ENCODE measurements at places on chromosomes 13 and 19.

- peak; percentile 33 for DNase-seq
Observed at GRCh38 chr19:16571822-16572331, 338 bp downstream of the SLC35E1 start.

GRCh38 chr19:5434970-5435641 lies 20.1 kb upstream of the ZNRF4 start:
- DNase-seq, result peak; percentile 88

DNA sequence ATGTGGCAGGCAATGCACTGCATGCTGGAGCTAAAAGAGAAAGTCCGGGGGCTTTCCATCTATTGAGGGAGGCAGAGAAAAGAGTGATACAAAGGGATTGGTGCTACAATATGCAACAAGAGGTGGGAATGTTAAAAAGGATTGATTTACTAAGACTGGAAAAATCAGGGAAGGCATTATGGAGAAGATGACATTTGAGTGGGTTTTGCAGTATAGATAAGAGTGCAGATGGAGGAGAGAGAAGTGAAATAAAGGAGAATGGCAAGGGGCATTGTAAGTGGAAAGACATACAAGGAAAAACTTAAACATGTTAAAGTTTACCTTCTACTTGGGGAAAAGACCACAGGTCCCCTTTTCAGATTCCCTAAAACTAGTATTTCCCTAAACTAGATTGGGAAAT lies 399.4 kb downstream of the KCNRG start:
- no peak for DNase-seq

DNA sequence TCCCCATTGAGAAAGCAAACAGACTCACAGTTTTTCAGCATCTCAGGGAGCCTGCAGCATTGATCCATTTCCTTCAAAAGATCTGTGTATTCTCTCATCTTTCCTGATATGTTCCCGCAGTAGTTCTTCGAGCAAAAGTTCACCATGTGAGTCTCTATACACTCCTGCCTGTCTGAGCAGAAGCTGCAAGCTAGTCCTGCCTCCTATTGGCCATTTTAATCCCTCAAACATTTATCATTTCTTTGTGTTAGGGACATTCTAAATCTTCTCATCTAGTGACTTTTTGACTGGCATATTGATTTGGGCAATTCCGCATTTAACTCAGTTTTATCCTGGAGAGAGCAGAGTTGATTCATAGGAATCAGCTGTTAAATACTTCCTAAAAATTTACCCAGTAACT lies 660.4 kb upstream of the KLF12 start:
- DNase-seq, result no peak

DNA sequence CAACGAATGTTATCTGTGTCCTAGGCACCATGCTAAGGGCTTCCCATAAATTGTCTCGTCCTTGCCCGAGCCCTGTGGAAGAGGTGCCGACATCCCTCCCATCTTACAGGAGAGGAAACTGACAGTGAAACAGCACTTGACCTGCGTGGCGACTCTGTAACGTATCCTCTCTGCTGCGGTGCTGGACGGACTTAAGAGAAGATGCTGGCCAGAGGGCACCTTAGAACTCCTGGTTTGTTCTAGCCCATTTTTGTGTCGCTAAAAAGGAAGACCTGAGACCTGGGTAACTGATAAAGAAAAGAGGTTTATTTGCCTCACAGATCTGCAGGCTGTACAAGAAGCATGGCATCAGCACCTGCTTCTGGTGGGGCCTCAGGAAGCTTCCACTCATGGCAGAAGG lies 68.6 kb downstream of the KCTD15 start:
- no peak for DNase-seq

DNA sequence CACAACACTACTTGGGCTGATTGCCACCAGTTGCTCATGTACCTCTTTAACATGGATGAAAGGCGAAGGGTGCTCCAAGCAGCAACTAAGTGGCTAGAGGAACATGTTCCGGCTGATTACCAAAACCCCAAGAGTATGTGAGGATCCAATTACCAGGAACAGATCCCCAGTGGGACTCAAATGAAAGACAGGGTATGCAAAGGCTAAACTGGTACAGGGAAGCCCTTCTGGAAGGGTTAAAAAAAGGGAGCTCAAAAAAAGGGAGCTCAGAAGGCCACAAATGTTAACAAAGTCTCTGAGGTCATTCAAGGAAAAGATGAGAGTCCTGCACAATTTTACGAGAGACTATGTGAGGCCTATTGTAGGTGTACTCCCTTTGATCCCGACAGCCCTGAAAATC lies 604.7 kb downstream of the UQCRFS1 start:
- DNase-seq, result no peak

DNA sequence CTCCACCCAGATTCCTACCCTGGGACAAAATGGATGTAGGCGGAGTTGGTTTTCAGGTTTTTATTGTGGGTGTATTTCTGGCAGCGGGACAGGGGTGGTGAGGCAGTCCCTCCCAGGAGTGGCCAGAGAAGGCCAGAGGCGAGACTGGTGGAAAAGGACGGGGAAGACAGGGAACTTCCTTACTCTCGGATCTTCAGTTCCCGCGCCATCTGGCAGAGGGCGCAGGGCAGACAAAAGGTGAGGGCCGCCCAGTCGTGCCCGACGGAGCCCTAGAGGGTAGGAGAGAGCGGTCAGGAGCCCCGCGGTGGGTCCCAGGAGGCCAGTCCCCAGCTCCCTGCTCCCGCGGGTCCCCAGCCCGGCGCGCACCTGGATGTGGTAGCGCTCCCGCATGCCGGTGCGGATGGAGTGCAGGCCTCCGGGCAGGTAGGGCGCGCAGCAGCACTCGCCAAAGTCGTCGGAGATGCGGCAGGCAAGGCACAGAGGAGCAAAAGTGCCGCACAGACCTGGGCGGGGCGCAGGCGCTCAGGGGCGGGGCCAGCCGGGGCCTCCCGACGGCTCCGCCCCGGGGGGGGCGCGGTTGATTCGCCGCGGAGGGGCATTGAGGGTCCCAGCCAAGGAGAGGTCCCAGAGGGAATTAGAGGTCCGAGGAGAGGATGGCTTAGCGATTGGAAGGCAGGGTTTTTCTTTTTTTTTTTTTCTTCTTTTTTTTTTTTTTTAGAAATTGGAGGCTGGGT lies 3.0 kb downstream of the CNFN start:
- peak; percentile 75 for DNase-seq

- DNase-seq, result no peak
Observed at GRCh38 chr13:71316792-71317363, 550.1 kb downstream of the DACH1 start.

- no peak for DNase-seq
Observed at GRCh38 chr13:69391756-69392155, 715.9 kb upstream of the ATXN8OS start.

GRCh38 chr19:30682999-30683536 lies 310.9 kb downstream of the ZNF536 start:
- peak; percentile 74 for DNase-seq

GRCh38 chr13:64165826-64166225 lies 2750.2 kb upstream of the PCDH20 start:
- DNase-seq, result no peak

DNA sequence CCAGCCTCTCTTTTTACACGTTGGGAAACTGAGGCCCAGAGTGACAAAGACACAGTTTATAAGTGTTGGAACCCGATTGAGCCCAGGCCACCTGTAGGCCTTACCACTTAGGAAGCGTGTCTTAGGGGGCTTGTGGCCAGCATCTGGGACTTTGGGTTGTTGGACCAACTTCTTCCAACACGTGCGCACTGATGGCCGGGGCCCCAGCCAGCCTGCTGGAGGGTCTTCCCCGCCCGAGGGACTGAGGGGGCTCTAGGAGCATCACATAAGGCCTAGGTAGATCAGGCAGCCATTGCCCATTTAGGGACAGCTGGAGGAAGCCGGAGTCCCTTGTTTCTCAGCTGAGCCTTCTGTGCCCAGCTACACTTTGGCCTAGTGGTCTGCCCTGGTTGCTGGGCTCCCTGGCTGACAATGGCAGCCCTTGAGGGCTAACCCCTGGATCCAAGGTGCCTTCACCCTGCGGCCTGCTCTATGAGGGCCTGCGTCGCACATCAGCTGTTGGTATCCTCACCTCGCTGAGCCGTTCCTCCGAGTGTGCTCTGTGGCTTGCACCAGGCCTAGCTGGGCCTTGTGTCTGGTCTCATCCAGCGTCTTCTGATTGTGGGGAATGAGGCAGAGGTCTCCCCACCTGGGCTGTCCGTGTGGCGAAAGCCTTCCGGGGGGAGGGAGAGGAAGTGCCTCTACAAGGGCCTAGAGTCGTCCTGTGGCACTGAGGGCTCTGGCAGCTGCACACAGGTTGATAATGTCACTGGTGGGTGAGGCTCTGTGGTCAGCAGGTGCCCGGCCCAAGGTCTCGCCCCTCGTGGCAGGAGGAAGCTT lies 1.2 kb downstream of the RAB11B start:
- DNase-seq, result no peak

- DNase-seq, result no peak
Observed at GRCh38 chr13:22964245-22964966, 216.4 kb upstream of the SGCG start.

- DNase-seq, result peak; percentile 61
Observed at GRCh38 chr13:84896128-84896527, 903.1 kb downstream of the SLITRK6 start.

DNA sequence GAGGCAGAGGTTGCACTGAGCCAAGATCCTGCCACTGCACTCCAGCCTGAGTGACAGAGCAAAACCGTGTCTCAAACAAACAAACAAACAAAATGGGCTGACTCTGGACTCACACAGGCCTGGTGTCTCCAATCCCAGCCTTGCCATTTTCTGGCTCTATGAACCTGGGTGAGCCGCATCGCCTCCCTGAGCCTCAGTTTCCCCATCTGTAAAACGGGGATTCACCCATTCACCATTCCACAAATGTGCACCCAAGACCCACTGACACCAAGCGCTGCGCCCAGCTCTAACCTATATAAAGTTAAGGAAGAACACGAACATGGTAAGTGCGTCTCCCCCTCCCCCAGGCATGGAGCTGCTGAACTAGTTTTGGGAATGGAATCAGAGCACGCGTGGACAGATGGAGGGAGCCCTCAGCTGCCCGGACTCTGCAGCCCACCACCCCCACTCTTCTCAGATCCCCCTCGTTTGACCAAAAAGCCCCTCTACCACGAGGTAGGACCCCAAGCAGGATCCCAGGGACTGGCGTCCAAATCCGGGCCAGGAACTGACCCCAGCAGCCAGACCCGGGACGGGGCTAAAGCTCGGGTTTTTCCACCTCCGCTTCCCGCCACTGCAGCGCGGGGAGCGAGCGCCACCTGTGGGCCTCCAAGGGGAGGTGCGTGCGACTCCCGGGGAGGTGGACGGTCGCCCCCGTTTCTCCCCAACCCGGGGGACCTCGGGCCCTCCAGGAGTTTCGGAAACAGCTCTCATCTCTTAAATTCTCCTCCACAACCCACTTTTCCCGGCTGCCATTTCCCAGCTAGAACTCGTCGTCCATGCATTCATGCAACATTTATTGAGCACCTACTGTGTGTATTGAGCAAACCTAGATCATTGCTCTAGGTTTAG lies 33.0 kb upstream of the ADGRE5 start:
- DNase-seq, result peak; percentile 55

DNA sequence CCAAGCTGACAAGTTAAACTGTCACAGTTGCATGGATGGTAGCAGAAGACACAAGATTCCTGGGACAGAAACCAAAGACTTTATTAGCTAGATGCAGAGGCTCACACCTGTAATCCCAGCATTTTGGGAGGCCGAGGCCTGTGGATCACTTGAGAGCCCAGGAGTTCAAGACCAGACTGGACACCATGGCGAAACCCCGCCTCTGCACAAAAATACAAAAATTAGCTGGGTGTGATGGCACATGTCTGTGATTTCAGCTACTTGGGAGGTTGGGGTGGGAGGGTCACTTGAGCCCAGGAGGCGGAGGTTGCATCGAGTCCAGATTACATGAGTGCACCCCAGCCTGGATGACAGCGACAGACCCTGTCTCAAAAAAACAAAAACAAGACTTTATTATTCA lies 346.6 kb downstream of the IRS2 start:
- no peak for DNase-seq

- no peak for DNase-seq
Observed at GRCh38 chr13:39496506-39496905, 106.5 kb downstream of the LHFPL6 start.

DNA sequence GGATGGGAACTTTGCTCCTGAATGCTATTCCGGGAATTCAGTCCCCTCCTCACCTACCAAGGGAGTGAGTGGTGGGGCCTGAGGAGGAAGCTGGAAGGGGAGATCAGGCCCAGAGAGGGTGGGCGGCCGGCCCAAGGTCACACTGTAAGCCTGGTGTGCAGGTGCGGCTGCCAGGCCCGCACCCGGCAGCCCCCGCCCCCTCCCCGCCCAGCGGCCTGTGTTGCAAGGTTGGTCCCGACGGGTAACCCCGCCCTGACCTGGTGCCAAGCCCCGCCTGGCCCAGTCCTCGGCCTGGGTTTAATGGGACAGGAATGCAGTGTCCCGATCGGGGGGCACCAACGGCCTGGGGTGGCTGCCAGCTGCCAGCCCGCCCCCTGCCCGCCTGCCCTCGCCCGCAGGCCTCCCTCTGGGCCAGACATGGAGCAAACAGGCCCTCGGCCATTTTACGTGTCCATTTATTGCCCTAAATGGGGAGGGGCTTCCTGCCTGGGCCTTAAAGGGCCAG lies 5.5 kb downstream of the ZBTB7A start:
- DNase-seq, result no peak

GRCh38 chr19:1889907-1890306 lies 4.6 kb upstream of the ABHD17A start:
- DNase-seq, result no peak

DNA sequence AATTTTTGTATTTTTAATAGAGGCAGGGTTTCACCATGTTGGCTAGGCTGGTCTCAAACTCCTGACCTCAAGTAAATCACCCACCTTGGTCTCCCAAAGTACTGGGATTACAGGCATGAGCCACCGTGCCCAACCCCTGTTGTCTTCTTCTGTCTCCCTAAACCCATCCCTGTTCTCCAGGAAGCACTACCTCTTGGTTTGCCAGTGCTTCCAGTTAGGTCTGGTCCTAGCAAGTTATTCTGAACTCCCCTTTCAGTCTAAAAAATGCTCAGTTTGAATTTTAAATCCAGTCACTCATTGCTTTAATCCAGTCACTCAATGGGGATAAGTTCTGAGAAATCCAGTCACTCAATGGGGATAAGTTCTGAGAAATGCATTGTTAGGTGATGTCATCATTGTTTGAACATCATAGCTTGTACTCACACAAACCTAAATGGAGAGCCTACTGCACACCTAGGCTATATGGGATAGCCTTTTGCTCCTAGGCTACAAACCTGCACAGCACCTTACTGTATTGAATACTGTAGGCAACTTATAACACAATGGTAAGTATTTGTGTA lies 8.0 kb upstream of the ATP4A start:
- no peak for DNase-seq

- no peak for DNase-seq
Observed at GRCh38 chr13:49140910-49141611, 79.1 kb upstream of the MLNR start.
